ENCODE measurements at places on chromosomes 16 and 17.

GRCh38 chr17:38600416-38600815 is 5.3 kb downstream of the SRCIN1 start:
- DNase-seq = no peak

DNA sequence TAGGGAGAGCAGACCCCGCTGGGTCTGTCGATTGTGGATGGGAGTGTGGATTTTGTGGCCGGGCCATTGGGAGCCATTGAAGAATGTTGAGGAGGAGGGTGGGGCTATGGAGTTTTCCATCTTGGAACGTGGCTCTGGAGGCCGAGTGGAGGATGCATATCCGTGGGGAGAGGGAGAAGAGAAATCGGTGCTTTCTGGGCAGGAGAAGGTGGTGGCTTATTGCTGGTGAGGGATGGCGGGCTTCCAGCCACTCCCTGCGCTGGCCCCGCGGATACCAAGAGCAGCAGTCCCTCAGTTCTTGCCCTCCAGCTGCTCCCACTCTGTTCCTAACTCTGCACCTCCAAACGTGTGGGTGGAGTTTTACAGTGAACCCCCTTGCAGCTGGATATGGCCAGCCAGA is 162.4 kb downstream of the CMIP start:
- DNase-seq = no peak

DNA sequence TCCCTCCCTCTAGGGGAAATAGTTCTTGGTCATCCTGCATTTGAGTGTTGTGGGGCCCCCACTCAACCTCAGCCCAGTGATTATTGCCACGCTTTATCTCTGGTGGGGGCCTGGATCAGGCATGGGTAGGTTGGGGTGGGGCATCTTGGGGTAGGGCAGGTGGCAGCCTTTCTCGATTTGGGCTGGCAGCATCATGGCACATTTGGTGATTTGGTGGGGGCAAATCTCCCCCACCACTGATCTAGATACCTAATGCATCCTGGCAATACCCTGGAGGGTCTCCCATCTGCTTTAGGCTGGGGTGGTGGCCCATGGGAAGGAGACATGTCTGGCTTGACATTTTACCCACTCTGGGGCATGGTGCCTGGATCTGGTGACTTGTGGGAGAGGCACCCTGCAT is 40.2 kb downstream of the NLRP1 start:
- no peak for DNase-seq

DNA sequence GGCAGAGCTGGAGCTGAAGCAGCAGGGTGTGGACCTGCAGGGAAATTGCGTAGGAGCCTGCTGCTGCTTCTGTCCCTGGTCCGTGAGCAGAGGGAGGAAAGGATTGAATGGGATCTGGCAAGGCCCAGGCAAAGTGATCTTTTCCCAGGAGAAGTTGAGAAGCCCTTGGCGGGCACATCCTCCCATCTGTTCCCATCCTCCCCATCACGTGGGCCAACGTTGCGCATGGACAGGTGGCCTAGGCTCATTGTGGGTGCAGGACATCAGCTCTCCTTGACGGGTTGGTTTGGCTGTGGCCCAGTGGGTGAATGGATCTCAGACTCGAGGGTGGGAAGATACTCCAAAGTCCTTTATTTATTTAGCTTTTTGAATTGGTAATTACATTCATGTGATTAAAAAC is 29.4 kb upstream of the POLR3E start:
- DNase-seq = no peak

- DNase-seq = peak; percentile 92
These were observed 27.0 kb upstream of the NTN1 start for GRCh38 chr17:8994319-8994718.

- no peak for DNase-seq
These were observed 99.3 kb downstream of the NDE1 start for GRCh38 chr16:15749371-15749770.

GRCh38 chr16:588639-588888 is 1.3 kb upstream of the RAB40C start:
- no peak for DNase-seq

DNA sequence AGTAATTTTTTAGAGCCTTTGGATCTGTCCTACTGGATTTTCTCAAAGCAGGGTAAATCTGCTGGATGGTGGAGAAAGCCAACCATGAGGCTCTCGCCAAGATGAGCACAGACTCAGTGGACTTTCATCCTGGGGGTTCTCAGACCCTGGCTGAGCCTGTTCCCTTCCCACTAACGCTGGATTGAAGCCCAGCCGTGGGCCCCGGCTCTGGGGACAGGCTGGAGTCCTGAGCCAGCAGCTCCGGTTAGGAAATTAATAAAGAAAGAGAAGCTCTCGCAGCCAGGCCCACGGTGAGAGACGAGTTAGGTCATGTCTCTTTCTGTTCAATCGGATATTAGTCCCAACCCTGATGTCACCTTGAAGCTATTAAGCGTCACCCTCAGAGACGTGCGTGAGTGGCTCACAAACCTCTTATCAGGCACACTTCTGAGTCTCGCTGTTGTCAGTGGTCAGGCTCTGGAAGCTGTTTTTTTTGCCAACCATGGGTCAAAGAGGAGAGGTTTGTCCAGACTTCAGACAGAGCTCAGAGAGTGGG is 27.1 kb downstream of the MEOX1 start:
- no peak for DNase-seq

- no peak for DNase-seq
These were observed 50.0 kb downstream of the CBFA2T3 start for GRCh38 chr16:88927010-88927409.

GRCh38 chr17:46020023-46020761 is 21.1 kb downstream of the STH start:
- DNase-seq = no peak

GRCh38 chr16:56506941-56507340 is 12.9 kb downstream of the BBS2 start:
- no peak for DNase-seq

DNA sequence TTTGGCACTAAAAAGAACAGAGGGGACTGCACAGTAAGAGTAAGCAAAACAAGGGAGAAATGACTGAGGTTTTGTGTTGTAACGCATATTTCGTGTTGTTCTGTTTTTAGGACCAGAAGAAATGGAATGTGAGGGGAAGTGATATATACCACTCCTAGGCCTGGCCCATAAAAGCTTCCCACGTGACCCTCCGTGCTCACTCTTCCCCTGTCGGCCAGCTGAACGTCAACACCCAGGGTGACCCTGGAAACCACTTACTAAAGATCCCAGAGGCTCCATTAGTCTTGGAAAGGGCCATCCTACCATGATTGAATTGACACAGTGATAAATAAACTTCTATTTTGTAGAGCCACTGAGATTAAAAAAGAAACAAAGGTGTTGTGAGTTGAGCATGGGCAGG is 79.8 kb downstream of the HELZ start:
- no peak for DNase-seq

DNA sequence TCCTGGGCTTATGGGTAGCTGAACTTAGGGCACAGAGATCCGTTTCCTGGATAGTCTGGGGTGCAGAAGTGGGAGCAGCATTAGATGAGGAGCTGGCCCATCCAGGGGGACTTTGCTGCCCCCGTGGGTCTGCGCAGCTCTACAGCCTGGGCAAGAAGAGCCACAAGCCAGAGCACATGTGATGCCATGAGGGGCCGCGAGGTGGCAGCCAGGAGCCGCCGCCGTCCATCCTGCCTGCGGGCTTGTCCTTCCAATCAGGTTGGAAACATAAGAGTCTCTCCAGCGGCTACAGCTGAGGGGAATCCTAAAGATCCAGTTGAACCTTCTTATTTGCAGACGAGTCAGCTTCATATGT is 21.9 kb downstream of the C1QTNF1 start:
- peak; percentile 91 for DNase-seq

GRCh38 chr17:28053044-28053670 is 10.7 kb downstream of the NLK start:
- DNase-seq = no peak

GRCh38 chr17:67993998-67994361 is 2.3 kb downstream of the C17orf58 start:
- DNase-seq = no peak

DNA sequence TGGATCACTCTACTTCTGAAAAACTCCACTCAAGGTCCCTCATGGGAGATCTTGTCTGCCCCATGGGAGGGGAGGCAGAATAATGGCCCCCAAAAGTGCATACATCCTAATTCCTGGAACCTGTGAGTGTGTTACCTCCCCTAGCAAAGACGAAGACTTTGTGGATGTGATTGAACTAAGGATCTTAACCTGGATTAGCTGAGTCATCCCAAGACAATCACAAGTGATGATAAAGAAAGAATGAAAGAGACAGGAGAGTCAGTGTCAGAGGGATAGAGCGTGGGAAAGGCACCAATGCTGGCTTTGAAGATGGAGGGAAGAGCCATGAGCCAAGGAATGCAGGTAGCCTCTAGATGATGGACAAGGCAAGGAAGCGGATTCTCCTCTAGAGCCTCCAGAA is 374.7 kb upstream of the DYNLRB2 start:
- no peak for DNase-seq

DNA sequence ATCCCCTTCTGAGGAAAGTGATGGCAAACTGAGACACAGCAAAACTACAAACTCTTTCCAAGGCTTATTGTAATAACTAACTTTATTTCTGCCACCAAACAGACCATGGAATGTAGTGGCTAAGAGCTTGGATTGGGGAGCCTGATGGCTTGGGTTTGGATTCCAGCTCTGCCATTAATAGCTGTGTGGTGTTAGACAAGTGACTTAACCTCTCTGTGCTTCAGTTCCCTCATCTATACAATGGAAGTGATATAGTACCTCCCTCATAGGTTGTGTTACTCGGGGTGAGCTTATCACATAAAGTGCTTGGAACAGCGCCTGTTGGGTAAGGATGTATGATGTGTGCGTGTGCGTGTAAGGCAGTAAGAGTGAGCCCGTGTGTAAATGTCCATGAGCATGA is 5.9 kb upstream of the RNF112 start:
- no peak for DNase-seq

DNA sequence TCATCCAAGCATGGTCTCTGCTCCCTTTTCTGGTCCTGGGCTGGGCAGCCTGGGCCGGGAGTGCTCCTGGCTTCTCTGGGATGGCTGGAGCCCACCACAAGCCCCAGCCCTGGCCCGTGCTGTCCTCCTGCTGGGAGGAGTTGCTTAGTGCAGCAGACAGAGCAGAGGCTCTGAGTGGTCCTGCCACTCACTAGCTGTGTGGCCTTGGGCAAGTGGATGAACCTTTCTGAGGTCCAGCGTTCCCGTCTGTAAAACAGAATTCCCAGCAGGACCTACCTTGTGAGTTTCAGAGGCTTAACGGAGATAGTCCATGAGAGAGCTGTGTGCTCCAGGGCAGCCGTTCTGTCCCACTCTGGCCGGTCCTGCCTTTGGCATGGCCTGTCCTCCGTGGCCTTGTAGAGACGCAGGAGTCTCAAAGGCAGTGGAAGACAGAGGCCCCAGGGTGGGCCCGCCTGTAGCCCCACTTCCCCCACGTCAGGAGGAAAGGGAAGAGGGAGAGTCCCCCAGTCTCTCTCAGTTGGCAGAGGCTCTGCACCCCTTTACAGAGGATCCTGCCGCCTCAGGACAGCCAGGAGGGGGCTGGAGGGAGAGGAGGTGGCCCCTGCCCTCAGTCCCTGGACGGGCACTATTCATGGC is 7.8 kb downstream of the MYO15B start:
- peak; percentile 37 for DNase-seq

DNA sequence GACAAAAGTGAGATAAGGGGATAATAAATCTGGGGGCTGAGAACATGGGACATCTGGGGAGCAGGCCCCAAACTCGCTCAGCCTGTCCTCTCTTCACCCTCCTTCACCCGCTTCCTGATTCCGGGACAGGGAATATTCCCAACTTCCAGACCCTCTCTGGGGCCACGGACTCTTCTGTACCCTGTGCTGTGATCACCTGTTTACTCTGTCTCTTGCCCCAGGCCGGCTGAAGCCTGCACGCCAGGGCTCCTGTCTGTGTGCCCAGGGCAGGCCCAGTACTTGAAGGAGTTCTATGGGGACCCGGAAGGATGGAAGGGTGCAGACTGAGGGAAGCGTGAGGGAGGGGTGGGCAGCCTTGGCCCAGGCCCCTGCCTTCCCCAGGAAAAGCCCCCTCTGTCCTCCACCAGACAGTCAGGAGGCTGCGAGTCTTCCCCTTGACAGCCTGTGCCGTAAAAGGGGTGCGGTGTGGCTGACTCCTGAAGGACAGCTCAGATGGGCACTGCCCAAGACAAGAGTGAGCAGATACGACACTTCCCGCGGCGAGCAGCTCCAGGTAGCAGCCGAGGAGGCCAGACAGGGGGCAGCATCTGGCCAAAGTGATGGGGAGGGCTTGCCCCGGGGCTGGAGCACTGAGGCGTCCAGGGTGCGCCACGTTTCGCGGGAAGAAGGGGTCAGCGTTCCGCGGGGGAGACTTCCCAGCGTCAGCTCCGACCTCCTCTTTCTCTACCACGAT is 1.0 kb upstream of the CCNF start:
- peak; percentile 76 for DNase-seq

DNA sequence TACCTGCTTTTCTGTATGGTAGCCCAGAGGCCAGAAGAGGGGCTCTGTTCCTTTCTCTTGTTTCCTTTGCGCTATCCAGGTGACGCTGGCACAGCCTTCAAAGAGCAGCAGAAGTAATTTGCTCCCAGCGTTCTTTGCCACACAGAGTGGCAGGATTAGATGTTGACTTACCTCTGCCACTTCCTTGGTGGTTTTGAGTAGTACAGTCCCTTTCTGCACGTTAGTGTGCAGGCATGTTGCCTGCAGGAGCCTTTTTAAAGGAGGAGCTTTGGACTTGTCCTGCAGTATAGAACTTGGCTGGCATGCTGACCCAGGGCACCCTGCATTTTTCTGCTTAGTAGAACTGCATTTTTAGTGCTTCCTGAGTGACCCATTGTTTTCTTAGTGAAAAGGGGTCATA is at the start of gene ABCC11:
ABCC11 (minus strand) TSS at position 229 of the 400 bp plus-strand sequence. CDS start 15,618 bp downstream, outside the sequence.
- no peak for DNase-seq

GRCh38 chr16:14302399-14303181 is 231.5 kb downstream of the MRTFB start:
- DNase-seq = peak; percentile 49

- DNase-seq = no peak
These were observed 37.3 kb upstream of the ICAM2 start for GRCh38 chr17:64057701-64058263.

DNA sequence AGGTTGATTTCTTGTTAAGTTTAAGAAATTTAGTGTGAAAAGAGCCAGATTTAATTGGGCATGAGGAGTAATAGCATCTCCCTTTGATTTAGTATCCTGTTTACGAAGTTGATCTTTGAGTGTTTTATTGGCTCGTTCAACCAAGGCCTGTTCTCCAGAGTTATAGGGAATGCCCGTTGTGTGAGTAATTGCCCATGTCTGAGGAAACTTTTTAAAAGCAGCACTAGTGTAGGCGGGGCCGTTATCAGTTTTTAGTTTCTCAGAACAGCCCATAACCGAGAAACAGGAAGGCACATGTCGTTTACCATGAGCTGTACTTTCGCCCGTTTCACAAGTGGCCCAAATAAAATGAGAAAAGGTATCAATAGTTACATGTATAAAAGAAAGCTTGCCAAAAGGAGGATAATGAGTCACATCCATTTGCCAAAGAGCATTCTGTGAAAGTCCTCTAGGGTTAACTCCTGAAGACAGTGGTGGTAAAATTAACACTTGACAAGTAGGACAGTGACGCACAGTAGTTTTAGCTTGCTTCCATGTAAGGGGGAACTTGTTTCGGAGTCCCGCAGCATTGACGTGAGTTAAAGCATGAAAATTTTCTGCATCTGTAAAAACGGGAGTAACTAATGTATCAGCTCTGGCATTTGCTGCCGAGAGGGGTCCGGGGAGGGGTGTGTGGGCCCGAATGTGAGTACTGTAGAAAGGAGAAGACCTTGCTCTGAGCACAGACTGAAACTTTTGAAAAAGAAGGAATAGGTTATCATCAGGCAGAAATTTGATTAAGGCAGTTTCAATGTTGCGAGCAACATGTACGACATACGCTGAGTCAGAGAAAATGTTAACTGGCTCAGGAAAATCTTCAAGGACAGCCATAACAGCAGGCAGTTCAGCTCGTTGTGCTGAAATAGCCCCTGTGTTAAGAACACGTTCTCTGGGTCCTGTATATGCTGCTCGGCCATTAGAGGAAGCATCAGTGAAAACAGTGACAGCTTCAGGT is 18.5 kb upstream of the KCTD5 start:
- no peak for DNase-seq
